ENCODE measurements at places on chromosomes 16 and 17.
A peak's percentile ranks its signal among the peaks of the same experiment; 100 is the strongest.

- DNase-seq, result peak; percentile 82
Measured at GRCh38 chr17:74842599-74843351, 16.9 kb downstream of the GRIN2C start.

- DNase-seq, result no peak
Measured at GRCh38 chr17:28746611-28747050, 2.8 kb downstream of the TRAF4 start.

- DNase-seq, result no peak
Measured at GRCh38 chr17:39104046-39104445, 47.4 kb downstream of the PLXDC1 start.

- no peak for DNase-seq
Measured at GRCh38 chr17:72422505-72423285, 301.9 kb downstream of the SOX9 start.

- DNase-seq, result no peak
Measured at GRCh38 chr16:79869304-79870015, 268.9 kb upstream of the MAF start.

DNA sequence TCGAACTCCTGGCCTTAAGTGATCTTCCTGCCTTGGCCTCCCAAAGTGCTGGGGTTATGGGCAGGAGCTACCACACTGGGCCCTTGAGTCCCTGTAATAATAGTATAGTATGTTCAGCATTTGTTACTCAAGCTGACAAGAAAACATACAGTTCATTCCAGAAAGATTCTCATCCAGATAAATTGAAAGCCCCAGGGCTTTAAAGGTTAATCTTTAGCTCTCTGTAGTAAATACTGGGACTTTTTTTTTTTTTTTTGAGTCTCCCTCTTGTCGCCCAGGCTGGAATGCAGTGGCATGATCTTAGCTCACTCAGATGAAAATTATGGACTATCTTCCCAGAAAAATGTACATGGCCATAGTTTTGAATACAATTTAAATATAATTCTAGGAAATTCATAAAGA, 11.0 kb downstream of the BRCA1 start:
- no peak for DNase-seq

- no peak for DNase-seq
Measured at GRCh38 chr16:27384425-27384824, 17.5 kb upstream of the IL21R start.

DNA sequence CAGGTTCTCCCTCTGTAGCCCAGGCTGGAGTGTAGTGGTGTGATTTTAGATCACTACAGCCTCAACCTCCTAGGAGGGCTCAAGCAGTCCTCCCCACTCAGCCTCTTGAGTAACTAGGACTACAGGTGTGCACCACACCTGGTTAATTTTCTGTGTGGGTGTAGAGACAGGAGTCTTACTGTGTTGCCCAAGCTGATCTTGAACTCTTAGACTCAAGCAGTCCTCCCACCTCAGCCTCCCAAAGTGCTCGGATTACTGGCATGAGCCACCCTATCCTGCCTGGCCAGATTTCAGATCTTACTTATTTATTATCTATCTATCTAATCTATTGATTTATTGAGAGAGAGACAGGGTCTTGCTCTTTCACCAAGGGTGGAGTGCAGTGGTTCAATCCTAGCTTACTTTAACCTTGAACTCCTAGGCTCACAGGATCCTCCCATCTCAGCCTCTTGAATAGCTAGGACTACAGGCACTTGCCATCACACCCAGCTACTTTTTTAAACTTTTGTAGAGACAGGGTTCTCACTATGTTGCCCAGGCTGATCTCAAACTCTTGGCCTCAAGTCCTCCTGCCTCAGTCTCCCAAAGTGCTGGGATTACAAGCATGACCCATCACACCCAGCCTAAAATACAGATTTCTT, 61.8 kb downstream of the TUBD1 start:
- DNase-seq, result no peak

DNA sequence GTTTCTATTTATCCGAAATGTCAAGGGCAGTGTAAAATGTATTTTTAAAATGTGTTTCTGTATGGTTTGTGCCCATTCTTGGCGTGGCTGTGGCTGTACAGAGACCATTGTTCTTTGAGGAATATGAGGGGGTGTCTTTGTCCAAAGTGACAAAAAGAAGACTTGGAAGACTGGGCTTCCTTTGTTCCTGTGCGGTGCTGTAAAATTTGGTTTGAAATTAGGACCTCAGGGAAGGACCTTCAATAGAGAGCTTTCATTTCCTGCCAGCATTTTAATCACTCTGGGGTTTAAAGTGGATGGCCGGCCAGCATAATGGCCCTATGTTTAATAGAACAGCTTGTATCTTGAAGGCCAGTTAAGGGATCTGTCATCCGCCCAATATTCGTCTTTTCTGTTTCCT, 190.1 kb upstream of the TBX2 start:
- peak; percentile 100 for DNase-seq

- no peak for DNase-seq
Measured at GRCh38 chr17:76004750-76005262, 4.2 kb downstream of the CDK3 start.

DNA sequence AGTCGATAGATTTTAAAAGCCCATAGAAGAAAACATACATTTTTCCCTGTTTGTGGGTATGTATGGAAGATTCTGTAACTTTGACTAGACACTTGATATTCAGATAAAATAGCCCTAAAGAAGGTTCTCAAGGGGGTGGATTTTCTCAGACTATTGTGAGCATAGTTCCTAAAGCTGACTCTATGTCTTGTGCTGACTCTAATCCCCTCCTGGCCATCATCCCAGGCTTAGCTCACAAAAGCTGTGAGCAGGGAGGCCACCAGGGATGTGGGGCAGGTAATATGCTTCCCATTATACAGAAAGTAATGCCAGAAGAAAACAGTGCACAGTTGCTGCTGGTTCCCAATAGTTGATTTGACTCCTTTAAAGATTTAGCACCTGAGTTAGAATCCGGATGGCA, 32.0 kb downstream of the CDH13 start:
- no peak for DNase-seq

DNA sequence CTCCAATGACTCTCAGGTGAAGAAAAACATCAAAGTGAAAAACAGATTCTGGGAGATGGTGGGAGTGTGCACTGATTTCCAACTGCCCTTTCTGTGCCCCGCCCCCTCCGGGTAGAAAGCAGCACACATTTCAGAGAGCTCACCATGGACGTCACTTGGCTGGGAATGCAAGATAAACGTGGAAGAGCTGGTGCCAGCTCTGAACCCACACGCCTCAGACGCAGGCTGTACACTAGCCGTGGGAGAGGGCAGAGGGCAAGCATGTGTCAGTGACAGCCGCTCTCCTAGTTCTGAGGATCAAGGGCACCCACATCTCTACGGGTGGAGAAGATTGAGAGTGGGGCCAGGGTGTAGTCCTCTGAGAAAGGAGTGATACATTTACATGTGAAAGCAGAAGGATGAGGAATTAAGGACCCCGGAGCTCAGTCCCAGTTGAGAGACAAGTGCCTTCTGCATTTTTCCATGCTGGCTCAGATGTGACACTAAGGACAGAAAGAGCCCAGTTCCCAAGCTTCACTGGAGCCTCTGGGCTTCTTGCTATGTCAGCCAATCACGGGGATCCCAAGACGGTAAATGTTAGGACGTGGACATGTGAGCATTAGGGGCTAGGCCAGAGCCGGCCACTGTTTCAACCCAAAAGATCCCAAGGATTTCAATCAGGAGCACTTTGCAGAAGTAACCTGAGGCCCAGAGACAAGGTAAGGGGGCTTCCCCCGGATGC, 101.3 kb downstream of the ZFHX3 start:
- no peak for DNase-seq

- no peak for DNase-seq
Measured at GRCh38 chr16:82638095-82638798, 11.5 kb downstream of the CDH13 start.

DNA sequence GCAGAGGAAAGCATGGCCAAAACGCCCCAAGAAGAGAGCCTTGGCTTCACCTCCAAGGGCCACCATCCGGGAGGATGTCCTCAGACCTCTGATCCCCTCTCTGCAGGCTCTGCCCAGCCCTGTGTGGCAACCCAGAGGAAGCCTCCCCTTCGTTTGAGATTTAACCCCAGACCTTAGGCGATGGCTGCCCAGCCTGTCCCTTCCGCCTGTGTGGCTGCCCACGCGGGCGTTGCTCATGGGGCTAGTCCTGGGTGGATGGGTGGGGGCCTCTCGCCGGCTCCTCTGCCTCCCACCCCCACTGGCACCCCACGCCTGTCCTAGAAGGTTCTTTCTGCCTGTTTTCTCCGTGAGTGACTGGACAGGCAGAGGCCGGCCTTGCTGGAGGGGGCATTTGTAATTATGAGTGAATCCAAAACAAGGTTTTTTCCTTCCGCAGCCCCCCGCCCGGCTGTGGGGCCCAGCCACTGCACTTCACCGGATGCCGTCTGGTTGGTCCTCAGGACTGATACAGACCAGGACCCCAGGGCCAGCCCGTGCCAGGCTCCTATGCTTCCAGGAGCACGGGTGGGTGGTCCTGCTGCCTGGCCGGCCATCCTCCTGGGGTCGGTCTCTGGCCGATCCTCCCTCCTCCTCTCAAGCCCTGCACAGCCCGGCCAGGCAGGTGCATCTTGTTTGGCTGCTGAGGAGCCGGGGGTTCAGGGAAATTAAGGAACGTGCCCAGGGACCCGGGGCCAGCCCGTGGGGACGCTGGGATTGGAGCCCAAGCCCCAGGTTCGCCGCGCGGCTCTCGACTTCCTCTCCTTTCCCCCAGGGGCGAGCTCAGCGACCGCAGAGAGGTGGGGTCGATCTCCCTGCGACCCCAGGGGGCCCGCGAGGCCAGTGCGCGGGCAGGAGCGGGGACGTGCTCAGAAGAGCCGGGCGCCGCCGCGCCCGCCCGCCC, at the start of gene TMEM235:
TSS of gene TMEM235 (plus strand) at position 636 of the 940 bp plus-strand sequence. CDS start 393 bp downstream, outside the sequence.
- DNase-seq, result no peak

GRCh38 chr17:56184650-56185049, 31.4 kb downstream of the ANKFN1 start:
- DNase-seq, result no peak

DNA sequence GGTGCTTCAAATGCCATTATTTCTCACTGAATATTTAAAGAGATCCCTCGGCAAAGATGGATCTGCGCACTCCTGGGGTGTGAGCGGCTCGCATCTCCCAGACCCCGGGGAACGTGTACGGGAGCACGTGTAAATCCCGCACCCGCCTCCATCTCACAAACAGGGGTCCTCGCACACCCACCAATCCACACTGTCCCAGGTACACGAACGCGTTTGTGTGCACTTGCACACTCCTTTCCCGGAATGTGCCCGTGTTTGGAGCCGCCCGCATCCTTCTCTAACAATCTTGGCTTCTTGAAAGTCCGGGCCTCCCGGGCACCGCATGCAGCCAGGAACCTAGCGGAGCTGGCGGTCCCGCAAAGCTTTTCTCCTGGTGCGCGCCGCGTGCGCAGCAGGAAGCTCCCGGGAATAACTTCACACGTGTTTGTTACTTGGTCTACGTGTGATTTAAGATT, 2.5 kb upstream of the SALL1 start:
- no peak for DNase-seq

GRCh38 chr16:62298600-62298999, 262.4 kb upstream of the CDH8 start:
- DNase-seq, result no peak

DNA sequence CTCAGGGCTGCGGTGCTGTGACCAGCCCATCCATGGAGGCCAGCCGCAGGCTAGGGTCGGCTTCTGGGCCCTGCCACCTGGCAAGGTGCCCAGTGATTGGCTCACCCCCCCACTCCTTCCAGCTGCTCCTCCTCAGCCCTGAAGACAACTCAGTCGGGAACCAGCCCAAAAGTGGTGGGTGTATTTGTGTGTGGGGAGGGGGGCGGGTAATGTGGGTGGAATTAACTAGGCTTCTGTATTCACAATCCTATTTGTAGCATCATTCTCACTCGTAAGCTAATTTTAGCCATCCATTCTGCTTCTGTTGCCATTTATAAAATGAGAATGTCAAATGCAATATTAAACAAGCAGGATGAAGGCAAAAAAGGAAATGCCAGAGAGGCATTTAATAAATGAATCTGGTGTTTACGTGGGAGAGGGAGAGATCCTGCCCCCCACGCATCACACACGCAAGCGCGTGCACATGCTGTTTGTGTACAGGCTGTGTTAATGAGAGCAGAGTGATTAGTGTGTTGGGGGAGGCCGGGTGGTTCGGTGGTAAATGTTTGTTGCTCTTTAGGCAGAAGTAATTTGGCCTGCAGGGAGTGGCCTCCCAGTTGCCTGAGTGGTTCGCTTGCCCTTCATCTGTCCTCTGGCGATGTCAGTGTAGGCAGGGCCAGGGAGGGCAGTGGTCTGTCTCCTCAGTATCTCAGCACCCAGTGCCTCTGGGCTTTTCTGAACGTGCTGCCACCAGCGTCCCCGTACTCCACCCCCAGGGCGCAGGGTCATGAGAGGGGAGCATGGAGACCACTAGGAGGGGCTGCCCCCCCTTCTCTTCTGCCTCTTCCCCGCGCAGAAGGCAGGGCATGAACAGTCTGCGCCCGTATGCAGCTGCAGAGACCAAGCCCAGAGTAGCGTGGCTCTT, 140.1 kb downstream of the CCDC182 start:
- no peak for DNase-seq

- no peak for DNase-seq
Measured at GRCh38 chr17:15893658-15894024, 51.3 kb upstream of the ADORA2B start.

DNA sequence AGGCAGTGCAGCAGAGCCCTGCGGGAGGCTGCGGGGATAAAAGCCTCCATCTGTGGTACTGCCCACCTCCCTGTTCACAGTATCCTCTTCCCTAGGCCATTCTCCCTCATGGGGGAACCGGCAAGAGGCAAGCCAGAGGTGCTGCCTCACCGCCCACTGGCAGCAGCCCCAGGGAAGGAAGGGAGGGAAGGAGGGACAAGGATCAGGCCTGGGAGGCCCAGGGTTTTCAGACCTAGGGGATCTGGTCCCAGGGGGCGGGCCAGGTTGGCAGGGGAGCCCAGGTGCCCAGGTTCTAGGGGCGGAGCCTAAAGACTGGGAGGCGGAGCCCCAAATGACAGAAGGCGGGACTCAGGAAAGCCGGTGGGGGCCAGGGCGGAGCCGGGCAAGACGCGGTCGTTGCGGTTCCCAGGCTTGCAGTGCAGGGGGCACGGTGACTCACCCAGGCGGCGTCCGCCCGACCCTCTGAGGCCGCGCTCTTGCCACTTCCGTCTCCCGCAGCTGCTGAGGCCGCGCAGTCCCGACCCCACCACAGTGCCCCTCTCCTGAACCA, 3.0 kb upstream of the MTMR4 start:
- DNase-seq, result no peak

GRCh38 chr16:75097941-75098901, 18.4 kb downstream of the LDHD start:
- no peak for DNase-seq
